ENCODE measurements at places on chromosomes 2 and 18.

GRCh38 chr2:134392442-134393074 lies 138.7 kb downstream of the MGAT5 start:
- no peak for DNase-seq

- no peak for DNase-seq
Observed at GRCh38 chr18:13280070-13280795, 61.7 kb downstream of the LDLRAD4 start.

GRCh38 chr2:235747786-235748091 lies 253.9 kb downstream of the AGAP1 start:
- no peak for DNase-seq

GRCh38 chr2:213022987-213023386 lies 128.4 kb downstream of the IKZF2 start:
- DNase-seq: no peak

GRCh38 chr2:123080331-123080730 lies 944.8 kb upstream of the CNTNAP5 start:
- no peak for DNase-seq

GRCh38 chr2:180115675-180116074 lies 108.6 kb upstream of the CWC22 start:
- DNase-seq: no peak

DNA sequence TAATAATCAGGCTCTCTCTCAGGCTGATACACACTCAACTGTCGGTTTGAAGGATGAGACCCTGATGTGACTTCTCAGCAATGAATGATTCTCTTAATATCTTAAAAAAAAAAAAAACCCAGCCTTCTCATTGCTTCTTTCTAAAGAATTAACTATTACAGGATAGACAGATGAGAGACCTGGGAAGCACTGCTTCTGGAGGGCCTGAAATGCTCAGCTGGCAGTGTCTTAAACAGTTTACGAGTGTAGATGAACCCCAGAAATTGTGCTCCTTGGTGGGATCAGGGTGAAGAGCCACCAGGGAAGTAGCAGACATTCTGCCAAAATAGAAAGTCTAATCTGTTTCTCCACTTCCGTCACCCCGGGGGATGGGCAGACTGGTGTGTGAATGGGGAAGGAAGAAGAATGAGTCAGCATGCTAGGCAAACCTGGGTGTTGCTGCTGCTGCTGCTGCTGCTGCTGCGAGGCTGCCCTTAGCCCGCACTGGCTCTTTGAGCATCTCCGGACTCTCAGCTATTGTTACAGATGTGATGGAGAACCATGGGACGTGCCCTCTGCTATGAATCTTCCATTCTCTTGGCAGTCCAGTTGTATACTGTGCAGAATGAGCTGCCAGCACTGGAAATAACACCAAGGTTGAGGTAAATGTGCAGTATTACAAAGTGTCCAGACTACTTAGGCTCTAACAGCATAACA lies 158.4 kb downstream of the SETBP1 start:
- no peak for DNase-seq

DNA sequence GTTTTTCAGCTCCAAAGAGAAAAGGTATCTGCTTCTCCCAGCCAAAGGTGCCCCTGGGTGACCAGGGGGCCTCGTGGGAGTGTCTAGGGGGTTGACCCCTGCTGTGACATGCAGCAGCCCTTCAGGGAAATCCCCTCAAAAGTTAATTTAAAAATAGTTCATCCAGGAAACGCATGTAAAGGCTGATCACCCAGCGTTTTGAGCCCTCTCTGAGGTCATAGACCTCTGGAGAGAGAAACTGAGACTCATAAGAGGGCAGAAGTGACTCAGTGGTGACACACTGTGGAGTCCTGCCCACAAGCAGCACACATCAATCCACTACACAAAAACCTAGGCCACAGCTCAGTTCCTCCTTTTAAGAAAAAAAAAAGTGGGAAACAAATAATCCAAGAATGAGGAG lies 11.9 kb downstream of the GAL3ST2 start:
- DNase-seq: no peak

GRCh38 chr18:70333757-70334156 lies 44.9 kb downstream of the SOCS6 start:
- DNase-seq: no peak

DNA sequence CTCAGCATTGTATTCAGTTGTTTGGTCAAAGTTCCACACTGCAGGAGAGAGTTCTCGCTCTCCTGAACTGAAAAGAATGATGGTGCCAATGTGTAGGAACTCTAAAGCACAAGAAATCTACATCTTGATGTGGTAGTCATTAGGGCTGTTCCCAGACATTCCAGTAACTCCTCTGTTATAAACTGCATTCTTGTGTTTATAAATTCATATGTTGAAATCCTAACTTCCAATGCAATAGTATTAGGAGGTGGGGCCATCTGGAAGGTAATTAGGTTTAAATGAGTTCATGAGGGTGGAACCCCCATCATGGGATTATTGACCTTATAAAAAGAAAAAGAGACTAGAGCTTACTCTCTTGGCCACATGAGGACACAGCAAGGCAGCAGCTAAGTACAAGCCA lies 239.6 kb downstream of the CDH20 start:
- DNase-seq: no peak

GRCh38 chr2:136920652-136921333 lies 155.4 kb downstream of the THSD7B start:
- no peak for DNase-seq

GRCh38 chr2:196959734-196960338 lies 33.3 kb upstream of the PGAP1 start:
- DNase-seq: no peak

DNA sequence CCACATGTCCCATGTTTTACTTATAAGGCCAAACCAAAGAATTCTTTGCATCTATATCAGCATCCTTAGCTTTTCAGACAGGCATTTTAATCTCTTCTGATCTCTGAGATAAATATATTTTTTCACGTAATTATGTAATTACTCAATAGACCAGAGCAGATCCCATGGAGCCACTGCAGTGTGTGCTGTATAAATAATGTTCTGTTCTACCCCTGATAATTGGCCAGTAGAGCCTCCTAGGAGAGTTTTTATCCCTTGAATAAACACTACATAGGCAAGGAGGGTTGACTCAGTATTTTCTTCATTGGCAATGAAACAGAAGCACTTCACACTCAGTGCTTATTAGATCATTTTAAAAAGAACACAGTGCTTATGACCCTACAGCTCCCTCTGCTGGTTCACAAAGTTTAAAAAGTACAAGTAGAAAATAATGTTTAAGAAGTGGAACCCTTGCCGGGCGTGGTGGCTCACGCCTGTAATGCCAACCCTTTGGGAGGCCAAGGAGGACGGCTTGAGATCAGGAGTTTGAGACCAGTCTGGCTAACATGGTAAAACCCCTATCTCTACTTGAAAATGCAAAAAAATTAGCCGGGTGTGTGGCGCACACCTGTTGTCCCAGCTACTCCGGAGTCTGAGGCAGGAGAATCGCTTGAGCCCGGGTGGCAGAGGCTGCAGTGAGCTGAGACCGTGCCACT lies 91.9 kb downstream of the PPP1R1C start:
- DNase-seq: no peak

- no peak for DNase-seq
Observed at GRCh38 chr2:29317077-29317517, 201.9 kb downstream of the CLIP4 start.

DNA sequence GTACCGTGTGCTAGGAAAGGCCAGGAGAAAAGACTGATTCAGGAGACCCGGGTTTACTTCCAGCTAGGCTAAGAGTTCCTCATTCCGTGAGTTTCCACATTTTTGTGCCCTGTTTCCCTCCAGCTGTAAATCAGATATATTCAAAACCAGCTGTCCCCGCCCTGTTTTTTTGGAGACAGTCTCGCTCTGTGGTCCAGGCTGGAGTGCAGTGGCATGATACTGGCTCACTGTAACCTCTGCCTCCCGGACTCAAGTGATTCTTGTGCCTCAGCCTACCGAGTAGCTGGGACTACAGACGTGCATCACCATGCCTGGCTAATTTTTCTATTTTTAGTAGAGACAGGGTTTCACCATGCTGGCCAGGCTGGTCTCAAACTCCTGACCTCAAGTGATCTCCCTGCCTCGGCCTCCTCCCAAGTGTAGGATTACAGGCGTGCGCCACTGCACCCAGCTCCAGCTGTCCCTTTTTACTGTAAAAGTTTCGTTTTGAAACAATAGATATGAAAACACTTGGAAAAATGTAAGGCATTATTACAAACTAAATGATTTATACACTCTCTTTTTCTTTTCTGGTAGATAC lies 112.8 kb upstream of the SEC11C start:
- DNase-seq: no peak

- peak; percentile 38 for DNase-seq
Observed at GRCh38 chr2:7452110-7452876, 535.1 kb downstream of the RNF144A start.

- DNase-seq: peak; percentile 64
Observed at GRCh38 chr2:233422050-233422639, 67.9 kb downstream of the DGKD start.

GRCh38 chr2:80288576-80288975 lies 16.0 kb downstream of the LRRTM1 start:
- no peak for DNase-seq

- peak; percentile 78 for DNase-seq
Observed at GRCh38 chr2:86786001-86786536, 4.6 kb downstream of the CD8A start.

GRCh38 chr2:28390746-28391563 lies 1.7 kb upstream of the FOSL2 start:
- DNase-seq: no peak

DNA sequence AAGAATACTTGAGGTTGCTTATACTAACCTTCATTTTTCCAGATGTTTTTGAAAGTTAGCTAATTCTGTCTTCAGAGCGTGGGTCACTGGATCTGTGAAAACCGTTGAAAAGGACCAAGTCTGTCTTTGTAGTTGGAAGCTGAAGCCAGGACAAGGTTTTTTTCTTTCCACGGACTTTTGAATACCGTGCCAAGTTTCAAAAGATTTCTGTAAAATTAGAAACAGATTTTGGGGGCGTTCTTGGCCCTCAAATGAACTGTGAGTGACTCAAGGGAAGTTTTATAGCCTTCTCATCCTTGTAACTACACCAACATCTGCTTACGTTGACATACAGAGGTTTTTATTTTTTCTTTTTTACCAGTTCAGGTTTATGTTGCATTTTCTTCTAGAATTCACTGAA lies at the start of gene FAP:
Gene FAP, minus strand, starts transcription at position 152 of the 400 bp plus-strand sequence. Its CDS starts 118 bp downstream, at position 34.
- no peak for DNase-seq

All from naive thymus-derived CD8-positive, alpha-beta T cell (primary cell).